ENCODE measurements at places on chromosomes 11 and 22.

DNA sequence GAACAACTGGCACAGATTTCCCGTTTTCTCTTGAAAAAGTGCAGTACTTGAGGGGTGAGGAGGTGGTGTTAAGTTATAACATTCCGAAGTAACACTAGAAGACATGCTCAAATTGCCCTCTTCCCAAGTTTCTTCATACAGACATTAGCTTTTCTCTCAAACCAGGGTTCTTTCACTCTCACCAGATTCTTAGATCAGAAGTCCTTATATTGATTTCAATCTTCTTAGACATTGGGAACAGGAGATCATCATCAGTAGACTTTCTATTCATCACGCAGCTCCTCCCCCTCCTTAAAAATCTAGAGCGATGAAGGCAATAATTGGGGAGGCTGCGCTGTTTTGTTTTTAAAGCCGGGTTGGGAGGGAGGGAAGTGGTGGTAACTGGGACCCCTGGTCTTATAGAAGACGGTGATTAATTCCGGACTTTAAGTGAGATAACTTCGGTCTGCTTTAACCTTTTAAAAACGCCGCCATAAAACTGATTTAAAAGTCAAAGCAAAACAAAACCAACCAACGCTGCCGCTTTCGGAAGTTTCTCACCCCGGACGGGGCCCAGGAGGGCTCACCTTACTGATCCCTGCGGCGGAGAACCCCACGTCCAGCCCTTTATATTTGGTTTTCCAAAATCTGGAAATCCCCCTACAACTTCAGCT lies 665 bp downstream of the USP28 start:
- DNase-seq: no peak

GRCh38 chr11:20887137-20887536 lies 217.8 kb downstream of the NELL1 start:
- no peak for DNase-seq

GRCh38 chr11:114132417-114132816 lies 72.9 kb downstream of the ZBTB16 start:
- DNase-seq: no peak

- no peak for DNase-seq
These were observed 363.6 kb downstream of the CTTN start for GRCh38 chr11:70761908-70762337.

DNA sequence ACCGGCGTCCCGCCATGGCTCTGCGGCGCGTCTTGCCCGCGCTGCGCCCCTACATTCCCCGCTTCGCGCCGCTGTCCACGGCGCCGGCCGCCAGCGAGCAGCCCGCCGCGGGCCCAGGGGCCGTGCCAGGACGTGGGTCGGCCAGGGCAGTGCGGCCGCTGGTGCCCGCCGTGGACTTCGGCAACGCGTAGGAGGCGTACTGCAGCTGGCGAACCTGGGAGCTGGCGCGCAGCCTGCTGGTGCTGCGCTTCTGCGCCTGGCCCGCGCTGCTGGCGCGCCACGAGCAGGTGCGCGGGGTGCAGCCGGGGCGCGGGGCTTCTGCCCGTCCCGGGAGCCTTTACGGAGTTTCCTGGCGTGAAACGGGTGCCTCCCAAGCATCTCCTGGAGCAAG lies 20.1 kb downstream of the DGCR6L start:
- no peak for DNase-seq

DNA sequence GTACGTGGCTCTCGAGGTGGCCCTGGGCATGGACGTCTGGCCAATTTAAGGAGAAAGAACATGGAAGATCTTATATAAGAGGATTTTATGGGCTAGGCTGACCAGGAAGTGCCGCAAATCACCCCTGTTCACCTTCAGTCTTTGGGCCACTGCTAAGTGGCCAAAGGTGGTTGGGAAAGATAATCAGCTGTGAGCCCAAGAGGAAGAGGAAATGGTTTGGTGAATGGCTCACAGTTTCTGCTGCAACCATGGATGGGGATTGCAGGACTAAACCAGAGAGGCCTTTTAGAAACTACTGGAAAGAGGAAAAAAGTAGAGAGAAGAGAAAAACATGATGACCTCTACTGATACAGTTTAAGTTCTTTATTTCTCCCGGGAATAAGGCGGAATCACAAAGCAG lies 96.0 kb upstream of the ARHGAP20 start:
- DNase-seq: no peak

GRCh38 chr22:44801476-44801875 lies 49.1 kb downstream of the ARHGAP8 start:
- no peak for DNase-seq

DNA sequence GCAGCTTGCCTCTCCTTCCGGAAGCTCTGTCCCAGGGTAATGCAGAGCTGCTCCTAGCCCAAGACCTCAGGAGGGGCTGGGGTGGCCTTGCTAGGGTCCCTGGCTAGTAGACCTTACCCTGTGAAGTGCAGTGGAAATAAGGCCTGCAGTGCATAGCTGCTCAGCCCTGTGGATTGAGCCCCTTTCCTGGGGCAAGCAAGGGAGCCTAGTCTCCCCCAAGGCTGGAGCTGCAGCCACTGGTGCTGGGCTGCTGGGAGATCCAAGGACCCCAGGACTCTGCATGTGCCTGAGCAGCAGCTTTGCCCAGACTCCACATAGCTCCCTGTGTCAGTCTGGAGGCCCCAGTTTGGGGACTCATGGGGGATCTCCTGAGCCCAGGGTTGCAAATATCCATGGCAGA lies 57.9 kb downstream of the FANCF start:
- no peak for DNase-seq

- peak; percentile 100 for DNase-seq
These were observed 4.1 kb downstream of the CD248 start for GRCh38 chr11:66312549-66313320.

DNA sequence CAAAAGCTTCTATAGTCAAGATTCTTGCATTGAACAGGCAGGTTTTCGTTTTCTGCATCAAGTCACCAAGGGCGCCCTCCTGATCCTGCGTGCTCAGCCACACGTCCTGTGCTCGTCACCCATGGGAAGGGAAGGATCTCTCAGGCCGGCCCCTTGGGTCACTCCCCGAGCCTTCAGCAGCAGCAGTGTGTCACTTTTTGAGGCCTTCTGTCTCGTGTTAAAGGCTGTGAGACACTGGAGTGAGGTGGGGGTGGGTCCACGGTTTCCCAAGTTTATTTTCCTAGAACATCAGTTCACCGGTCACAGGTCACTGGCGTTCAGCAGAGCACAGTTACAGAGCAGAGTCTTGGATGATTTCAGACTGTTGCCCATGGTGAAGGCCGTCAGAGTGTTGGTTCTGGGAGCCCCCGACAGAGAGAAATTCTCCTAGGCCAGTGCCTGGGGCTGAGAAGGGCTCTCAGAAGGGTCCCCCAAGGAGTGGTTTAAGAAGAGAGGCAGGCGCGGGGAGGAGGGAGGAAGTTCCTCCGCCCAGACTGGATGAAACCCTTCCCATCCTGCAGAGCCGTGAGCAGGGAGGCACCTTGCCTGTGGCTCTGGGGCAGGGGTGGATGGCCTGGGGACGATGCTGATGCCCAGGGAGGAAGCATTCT lies 13.5 kb upstream of the ADORA2A start:
- DNase-seq: no peak

DNA sequence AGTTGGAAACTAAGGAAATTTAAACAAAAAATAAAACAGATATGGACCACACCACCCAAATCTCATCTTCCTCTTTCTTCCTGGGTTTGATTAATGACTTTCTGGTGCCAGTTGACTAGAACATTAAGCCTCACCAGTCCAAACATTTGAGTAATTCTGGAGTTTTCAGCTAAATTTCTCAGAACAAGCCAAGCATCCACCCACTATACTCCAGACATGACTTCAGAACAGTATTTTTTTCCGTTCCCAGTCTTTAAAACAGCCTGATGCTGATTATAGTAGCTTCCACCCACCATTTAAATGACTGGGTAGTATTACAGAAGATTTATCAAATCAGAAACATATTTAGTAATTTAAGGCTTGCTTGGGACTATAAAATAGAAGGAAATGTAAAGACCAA lies 230.9 kb upstream of the UBASH3B start:
- DNase-seq: no peak

DNA sequence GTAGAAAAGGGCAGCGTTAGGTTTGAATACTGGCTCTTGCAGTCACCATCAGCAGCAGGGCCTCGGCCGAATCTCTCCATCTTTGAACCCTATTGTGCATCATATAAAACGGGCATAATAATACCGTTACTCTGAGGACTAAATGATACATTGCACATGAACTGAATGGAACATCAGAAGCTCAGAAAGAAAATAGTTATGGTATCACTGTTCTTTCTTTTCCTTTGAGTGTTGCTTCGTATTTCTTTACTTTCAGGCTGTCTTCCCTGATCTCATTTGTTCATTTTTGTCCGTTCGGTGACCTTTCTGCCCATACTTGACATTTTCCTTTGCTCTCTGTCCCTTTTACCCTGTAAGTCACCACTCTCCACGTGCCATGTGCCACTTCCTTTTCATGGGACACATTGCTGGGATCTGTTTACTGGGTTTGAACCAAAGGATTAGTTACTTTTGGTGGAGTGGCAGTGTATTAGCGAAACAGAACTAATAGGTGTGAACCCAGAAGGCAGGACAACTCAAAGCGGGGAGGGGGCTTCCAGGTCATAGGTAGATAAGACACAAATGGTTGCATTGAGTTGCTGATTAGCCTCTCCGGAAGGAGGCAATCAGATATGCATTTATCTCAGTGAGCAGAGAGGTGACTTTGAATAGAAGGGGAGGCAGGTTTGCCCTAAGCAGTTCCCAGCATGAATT lies 717 bp upstream of the ZNF202 start:
- DNase-seq: peak; percentile 3

DNA sequence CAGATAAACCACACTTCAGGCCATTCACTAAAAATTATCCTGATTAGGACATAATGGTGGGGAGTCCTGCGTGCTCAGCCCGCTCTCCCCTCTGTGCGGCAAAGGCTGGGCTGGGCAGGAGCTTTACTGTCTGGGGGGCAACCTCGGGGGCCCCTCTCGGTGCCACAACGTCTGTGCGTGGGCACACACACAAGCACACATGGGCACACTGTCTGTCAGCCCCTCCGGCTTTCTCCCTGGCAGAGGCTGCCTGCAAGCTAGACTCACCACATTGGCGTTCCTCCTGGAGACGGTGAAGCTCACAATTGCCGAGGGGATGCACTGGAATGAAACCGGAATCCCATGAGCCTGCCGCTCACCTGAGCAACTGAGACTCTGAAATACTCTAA lies 5.2 kb downstream of the MLC1 start:
- DNase-seq: no peak

- DNase-seq: peak; percentile 91
These were observed 91.5 kb downstream of the CACNA1I start for GRCh38 chr22:39661842-39662685.

GRCh38 chr11:2477254-2477653 lies 32.4 kb downstream of the KCNQ1 start:
- no peak for DNase-seq

DNA sequence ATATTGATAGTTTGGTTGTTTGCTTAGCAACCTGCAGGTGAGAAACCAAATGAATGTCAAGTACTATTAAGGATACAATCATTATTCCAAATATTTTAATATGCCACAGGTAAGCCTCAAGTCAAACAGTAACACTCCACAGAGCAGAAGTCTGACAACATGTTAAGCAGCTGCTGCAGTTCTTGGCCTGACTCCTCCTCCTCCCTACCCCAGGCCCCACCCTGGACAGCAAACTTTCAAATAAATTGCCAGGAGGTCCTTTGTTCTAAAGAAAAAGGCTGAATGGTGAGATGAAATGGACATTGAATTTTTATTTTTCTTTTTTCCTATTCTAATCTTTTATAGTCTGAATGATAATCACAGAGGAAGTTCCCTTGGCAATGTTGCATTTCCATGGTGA lies 260.0 kb upstream of the POU2AF2 start:
- no peak for DNase-seq

- peak; percentile 33 for DNase-seq
These were observed 41.8 kb downstream of the TXN2 start for GRCh38 chr22:36439481-36440271.

- no peak for DNase-seq
These were observed 42.9 kb downstream of the PRDM10 start for GRCh38 chr11:129959687-129960086.

- DNase-seq: no peak
These were observed 339.7 kb downstream of the BRD1 start for GRCh38 chr22:49487950-49488349.

GRCh38 chr22:18013436-18013835 lies 10.9 kb downstream of the MICAL3 start:
- no peak for DNase-seq

DNA sequence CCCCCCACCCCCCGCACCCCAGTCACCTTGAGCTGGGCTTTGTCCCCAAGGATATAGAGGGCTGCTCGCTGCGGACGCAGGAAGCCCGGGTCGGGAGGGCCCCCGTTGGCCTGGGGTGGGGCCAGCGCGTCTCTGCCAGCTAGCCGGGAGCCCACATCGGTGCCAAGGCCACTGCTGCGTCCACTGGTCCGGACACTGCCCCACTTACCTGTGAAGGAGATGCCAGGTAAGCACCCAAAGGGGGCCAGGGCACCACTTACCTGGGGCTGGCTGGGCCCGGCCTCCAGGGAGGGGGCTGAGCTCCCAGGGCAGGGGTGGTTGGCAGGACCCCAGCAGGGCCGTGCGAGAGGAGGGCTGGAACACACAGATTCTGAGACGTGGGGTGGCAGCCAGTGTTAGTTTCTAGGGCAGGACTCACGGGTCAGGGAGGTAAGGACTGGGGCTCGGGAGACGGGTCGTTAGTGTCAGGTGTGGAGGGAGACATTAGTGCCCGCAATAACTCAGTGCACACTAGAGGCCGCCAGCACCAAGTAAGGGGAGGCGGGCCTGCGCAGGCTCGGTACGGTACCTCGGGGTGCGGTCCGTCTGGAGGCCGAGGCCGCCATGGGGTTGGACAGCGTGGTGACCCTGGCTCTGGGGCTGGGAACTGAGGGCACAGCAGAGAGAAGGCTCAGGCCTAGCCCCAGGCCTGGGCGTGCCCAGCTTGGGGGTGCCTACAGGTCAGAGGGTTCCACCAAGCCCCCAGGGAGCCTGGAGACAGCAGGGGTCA lies 18.2 kb downstream of the SBF1 start:
- peak; percentile 38 for DNase-seq

GRCh38 chr22:37210041-37210803 lies 2.1 kb downstream of the SSTR3 start:
- no peak for DNase-seq
